Astrocyte of the spinal cord (primary cell): ENCODE measurements at places on chromosomes 4 and X.

- DNase-seq: no peak
Observed at GRCh38 chrX:20412871-20413486, 146.3 kb upstream of the RPS6KA3 start.

- no peak for DNase-seq
Observed at GRCh38 chrX:54444752-54445151, 4.5 kb downstream of the TSR2 start.

- peak; percentile 78 for DNase-seq
Observed at GRCh38 chrX:11499076-11500044, 166.4 kb downstream of the ARHGAP6 start.

GRCh38 chrX:33970028-33970967, 161.8 kb downstream of the FAM47A start:
- no peak for DNase-seq

DNA sequence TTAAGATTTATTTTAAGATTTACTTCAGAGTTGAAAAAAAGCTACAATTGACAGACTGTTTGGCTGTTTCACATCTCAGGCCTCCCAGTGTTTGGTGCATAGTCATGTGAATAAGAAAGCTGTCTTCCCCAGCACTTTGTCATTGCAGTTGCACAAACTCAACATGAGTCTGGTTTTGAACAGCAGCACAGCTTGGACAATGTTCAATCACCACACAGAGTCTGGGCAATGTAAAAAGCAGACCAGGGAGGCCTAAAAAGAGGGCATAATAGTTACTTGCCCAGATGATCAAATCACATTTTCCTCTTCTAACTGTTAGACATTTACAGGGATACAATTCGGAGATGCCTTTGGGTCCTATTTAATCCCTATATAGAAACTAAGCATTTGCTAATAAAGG, 1055.0 kb downstream of the RPA4 start:
- no peak for DNase-seq

DNA sequence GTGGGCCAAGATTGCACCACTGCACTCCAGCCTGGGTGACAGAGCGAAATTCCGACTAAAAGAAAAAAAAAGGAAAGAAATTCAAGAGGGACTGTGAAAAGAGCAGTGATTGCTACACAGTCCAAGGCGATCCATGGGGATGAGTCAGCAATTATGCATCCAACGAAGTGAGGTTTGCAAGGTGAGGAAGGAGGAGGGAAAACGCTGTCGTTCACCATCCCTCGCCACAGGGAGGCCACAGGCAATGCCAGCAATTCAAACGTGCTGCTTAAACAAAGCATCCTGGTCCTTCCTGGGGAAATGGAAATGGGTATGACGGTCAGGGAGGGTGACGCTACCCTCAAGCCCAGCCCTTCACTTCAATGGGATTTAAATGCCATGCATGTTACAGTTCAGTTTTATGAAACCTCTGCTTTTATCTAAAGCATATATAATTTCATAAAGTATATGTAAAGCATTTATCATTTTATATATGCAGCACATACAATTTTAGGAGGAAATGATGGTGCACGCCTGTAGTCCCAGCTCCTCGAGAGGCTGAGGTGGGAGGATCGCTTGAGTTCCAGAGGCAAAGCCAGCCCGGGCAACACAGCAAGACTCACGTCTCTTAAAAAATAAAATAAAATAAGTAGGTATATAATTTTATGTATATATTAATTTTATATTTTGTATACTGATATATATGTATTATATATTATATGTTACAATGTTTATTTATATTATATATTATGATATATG, 108.7 kb downstream of the DHRSX start:
- peak; percentile 89 for DNase-seq

- no peak for DNase-seq
Observed at GRCh38 chrX:38891641-38892413, 90.6 kb downstream of the MID1IP1 start.

DNA sequence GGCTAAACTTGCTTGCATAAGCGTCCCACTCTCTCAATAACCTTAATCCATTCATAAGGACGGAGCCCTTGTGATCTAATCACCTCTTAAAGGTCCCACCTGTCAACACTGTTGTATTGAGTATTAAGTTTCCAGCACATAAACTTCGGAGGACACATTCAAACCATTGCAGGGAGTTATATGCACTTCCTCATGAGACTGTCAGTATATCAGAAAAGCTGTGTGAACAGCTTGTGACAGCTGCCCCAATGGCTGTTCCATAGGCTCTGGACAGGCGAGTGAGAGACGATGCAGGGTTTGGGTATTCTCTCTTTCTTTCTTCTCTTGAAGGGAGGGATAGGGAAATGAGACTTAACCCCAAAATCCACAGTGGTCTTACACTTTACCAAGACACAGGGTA, 64.2 kb upstream of the RPL34 start:
- no peak for DNase-seq

GRCh38 chr4:184934184-184934583, 84.1 kb upstream of the HELT start:
- no peak for DNase-seq

DNA sequence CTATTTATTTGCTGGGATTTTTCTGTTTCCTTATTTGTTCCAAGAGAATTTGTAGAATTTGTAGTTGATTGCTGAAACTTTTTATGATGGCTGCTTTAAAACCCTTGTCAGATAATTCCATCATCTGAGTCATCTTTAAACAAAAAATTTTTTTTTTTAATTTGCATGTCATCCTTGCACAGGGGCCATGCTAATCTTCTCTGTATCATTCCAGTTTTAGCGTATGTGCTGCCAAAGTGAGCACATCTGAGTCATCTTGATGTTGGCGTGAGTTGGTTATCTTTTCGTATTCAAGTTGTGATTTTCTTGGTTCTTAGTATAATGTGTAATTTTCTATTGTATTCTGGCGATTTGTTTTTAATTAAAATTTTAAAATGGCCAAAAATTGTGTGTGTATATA, 18.7 kb upstream of the ZNF157 start:
- DNase-seq: no peak

DNA sequence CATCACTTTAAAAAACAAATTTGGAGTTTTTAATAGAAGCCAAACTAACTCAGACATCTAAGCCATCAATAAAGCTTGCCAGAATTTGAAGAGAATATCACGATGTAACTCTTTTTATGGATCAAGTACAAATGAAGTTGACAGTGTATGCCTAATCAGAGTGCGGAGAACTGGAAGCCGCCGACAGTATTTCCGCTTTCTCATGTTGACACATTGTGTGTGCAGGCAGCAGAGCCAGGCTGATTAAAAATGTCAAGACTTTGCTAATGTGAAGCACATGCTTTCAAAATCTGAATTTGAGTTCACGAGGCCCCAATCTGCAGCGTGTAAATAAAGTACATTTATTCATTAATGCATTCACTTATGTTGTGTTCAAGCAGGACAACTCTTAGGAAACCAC, 161.2 kb downstream of the TENM3 start:
- no peak for DNase-seq

DNA sequence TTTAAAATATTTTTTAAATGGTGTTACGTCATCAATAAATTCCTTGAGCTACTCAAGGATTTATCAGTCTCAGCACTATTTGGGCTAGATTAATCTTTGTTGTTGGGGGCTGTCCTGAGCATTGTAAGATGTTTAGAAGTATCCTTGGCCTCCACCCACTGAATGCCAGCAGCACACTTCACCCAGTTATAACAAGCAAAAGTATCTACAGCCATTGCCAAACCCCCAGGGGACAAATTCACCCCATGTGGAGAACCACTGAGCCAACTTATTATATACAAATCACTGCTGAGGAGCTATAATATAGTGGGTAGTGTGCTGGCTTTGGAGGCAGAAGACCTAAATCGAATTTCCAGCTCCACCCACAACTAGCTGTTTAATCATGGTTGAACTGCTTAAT, 58.3 kb downstream of the ATP10D start:
- no peak for DNase-seq

GRCh38 chrX:132821974-132822633, 136.3 kb downstream of the HS6ST2 start:
- DNase-seq: no peak

GRCh38 chr4:52957220-52957686, 95.1 kb downstream of the RASL11B start:
- DNase-seq: peak; percentile 41

GRCh38 chr4:111022758-111023157, 399.9 kb upstream of the PITX2 start:
- no peak for DNase-seq

GRCh38 chr4:152351080-152351479, 184.8 kb downstream of the FBXW7 start:
- no peak for DNase-seq

GRCh38 chrX:66012094-66012534, 27.8 kb downstream of the VSIG4 start:
- no peak for DNase-seq

GRCh38 chrX:49310371-49310770, 6.9 kb downstream of the GAGE10 start:
- DNase-seq: no peak

DNA sequence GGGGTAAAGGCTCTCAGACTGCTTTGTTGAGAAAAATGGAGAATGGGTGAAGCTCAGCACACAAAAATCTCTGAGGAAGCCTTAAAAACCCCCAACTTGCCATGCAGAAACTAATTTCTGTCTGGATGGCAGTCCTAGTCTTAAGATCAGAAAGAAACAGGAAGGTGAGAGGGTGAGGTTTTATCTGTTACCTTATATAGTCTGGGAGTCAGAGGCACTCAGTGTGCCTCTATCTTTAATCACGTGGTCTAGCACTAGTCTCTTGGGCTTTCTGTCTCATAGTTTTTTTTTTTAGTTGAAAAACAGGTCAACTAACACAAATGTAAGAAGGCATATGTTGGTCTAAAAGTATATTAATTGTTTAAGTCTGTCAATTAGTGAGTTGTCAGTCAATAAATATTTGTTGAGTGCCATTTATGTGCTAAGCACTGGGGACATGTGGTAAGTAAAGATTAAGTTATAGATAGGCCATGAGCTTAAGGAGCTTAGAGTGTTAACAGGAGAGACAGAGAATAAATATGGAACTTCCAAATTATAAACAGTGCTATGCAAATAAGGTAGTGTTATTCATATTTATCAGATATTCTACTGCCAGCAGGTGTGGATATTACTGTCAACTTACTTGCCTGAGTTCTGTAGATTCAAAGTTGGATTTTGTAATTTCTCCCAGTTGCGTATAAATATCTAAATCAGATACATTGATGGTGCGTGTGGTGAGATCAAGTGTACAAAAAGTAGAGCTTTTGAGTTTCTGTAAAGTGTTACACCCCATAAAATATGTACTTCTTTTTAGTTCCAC, 7.0 kb downstream of the CYBB start:
- DNase-seq: no peak

DNA sequence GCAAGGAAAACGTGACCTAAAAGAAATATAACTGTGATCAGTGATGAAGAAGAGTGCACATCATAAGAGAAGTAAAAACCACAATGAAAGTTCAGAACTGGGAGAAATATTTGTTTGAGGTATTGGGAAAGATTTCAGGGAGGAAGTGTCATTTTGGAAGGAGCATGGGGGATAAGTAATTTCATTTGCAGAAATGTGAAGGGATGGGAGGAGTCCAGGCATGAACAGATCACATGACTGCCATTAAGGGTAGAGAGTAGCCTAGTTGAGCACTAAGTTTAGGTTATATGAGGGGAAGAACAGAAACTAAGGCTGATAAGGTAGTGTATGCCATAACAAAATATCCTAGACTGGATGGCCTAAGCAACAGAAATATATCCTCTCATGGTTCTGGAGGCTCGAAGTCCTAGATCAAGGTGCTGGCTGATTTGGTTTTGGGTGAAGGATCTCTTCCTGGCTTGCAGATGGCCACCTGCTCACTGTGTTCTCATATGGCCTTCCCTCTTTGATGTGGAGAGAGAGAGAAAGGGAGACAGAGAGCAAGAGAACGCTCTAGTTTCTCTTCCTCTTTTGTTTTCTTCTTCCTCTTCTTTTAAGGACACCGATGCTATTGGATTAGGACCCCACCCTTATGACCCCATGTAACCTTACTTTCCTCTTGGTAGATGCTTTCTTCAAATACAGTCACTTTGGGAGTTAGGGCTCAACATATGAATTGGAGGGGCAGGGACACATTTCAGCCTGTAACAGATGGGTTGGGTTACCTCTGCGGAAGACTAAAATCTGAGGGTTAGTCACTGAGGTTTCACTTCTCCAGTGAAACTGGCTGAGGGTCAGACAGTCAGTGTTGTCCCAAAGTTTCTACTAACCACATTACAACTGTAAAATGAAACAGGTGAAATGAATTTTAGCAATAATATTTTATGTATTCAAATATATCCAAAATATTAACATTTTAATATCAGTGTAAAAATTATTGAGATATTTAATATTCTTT, 77.9 kb downstream of the EGF start:
- DNase-seq: no peak

- no peak for DNase-seq
Observed at GRCh38 chr4:57989430-57989829, 879.2 kb upstream of the IGFBP7 start.

DNA sequence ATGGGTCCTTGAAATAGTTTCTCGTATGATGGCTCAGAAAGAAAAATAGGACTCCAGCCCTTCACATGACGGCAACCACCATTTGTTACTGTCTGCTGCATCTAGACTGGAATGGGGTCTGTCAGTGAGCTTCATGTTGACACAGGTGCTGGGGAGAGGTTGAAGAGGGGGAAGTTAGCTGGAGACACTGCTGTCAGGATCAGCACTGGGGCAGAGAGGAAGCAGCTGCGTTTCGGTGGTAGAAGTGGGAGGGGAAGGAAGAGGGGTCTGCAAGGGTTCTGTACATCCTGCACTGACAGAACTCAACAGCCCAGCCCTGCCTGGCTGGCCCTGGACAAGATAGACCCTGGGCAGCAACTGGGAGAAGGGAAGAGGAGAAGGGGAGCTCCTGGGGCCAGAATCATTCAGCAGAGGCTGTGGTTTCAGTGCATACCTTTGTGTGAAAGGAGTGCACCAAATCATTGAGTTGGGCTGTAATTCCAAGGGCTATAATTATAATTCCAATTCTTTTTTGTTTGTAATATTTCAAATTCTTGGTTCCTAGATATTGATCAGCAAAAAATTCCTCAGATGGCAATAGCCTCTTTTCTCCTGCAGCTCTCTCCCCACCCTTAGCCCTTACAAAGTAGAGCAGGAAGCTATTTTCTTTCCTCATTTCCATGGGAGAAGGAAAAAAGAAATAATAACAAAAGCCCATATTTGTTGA, 119.4 kb upstream of the C1GALT1C1 start:
- no peak for DNase-seq

GRCh38 chr4:13325744-13326143, 158.4 kb downstream of the RAB28 start:
- no peak for DNase-seq

DNA sequence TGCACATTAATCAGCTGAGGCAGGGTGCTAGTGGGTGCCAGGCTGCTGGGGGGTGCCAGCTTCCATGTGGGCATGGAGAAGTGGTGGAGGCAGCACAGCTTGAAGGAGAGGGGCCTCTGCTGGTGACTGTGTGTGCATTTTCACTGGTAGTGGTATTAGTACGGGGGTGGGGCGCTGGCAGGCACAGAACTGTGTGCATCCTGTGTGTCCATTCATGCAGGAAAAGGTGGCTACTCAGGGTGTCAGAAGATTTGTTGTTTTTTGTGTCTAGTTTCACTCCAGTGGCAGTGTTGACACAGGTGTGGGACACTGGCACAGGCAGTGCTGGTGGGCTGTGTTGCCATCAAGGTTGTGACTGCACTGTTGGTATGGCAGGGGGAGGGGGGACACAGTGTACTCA, 1303.6 kb downstream of the FAM133A start:
- no peak for DNase-seq

- DNase-seq: peak; percentile 94
Observed at GRCh38 chr4:121784975-121785374, 16.1 kb upstream of the EXOSC9 start.

GRCh38 chr4:7337196-7338058, 97.3 kb downstream of the PSAPL1 start:
- DNase-seq: no peak

- DNase-seq: no peak
Observed at GRCh38 chr4:118711052-118711451, 25.9 kb downstream of the METTL14 start.
